ENCODE measurements at places on chromosomes 4 and X.

GRCh38 chr4:149466446-149466845 is 349.2 kb downstream of the IQCM start:
- no peak for DNase-seq

GRCh38 chrX:49260221-49260985 is 4.1 kb downstream of the FOXP3 start:
- peak; percentile 75 for DNase-seq

- DNase-seq, result no peak
Measured at GRCh38 chr4:145944886-145945285, 6.3 kb upstream of the ZNF827 start.

DNA sequence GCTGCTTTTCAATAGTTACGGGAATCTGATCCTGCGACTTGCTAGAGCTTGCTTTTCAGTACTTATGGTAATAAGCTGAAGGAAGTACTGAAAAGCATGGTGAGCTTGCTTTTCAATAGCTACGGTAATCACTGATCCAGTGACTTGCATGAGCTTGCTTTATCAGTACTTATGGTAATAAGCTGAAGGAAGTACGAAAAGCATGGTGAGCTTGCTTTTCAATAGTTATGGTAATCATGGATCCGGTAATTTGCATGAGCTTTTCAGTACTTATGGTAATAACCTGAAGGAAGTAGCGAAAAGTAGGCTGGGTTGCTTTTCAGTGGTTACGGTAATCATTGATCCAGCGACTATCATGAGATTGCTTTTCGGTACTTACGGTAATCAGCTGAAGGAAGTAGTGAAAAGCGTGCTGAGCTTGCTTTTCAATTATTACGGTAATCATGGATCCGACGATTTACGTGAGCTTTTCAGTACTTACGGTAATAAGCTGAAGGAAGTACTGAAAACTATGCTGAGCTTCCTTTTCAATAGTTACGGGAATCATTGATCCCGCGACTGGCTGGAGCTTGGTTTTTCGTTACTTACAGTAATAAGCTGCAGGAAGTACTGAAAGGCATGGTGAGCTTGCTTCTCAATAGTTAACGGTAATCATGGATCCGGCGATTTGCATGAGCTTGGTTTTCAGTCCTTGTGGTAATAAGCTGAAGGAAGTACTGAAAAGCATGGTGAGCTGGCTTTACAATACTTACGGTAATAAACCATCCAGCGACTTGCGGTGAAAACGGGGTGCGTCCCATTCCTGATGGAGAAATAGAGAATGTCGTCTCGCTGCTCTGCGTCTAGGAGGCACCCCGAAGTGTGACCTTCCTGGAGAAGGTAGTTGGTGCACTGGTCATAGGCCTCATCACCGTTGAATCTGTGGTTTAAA is 6.5 kb downstream of the CRLF2 start:
- peak; percentile 68 for DNase-seq

- DNase-seq, result no peak
Measured at GRCh38 chr4:151358266-151358665, 32.9 kb upstream of the SH3D19 start.
